Amygdala (tissue), 56 donors: ENCODE measurements at places on chromosomes 6 and 20.

- DNase-seq = no peak
Measured at GRCh38 chr6:153511896-153512496, 380.9 kb upstream of the RGS17 start.

- DNase-seq = no peak
Measured at GRCh38 chr6:69880601-69881000, 14.2 kb downstream of the COL19A1 start.

DNA sequence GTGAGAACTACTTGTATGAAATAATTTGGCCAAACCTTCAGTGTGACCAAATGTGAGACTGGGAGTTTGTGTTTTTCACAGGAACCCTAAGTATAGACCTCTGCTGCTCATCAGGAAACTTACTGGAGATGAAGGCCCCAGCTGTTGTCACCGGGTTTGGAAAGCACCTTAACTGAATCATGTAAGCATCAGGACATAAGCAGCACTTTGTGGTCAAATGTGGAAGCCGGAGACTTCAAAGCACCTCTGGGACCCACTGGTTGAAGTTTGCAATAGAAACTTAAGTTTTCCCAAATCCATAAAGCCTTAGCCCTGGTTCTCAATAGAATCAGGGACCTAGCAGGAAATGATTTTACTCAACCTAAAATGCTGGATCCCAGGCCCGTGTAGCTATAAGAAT, 14.3 kb downstream of the TTPAL start:
- DNase-seq = no peak

DNA sequence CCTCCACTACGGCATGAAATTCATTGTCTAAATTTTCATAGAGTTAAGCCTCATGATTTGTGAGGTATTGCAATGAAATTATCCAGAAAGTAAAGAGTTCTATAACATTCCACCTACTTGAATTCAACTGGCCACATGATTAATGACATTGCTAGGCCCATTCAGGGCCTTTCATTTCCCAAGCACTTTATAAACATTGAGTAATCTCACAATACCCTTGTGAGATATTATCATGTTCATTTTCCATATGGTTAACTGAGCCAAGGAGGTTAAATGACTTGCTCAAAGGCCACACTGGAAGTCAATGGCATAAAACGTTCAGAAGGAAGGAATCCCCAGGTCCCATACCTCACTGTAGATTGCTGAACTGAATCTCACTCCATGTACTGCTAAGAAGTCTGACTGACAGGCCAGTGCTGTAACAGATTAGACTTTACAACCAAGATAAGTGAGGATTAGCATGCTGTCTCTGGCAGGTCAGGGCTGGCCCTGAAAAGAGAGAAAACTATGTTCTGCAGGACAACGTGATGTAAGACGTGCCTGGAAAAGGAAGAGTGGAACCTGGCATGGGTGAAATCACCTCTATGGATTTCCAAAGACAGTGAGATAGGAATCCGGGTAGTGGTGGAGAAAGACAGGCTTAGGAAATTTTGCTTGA, 75.9 kb upstream of the SPACA1 start:
- no peak for DNase-seq

GRCh38 chr6:91482498-91482897, 895.6 kb upstream of the MAP3K7 start:
- DNase-seq = no peak

GRCh38 chr6:107083047-107083768, 32.1 kb downstream of the BEND3 start:
- DNase-seq = no peak

GRCh38 chr6:156779206-156780094, 2.3 kb downstream of the ARID1B start:
- DNase-seq = peak; percentile 38

DNA sequence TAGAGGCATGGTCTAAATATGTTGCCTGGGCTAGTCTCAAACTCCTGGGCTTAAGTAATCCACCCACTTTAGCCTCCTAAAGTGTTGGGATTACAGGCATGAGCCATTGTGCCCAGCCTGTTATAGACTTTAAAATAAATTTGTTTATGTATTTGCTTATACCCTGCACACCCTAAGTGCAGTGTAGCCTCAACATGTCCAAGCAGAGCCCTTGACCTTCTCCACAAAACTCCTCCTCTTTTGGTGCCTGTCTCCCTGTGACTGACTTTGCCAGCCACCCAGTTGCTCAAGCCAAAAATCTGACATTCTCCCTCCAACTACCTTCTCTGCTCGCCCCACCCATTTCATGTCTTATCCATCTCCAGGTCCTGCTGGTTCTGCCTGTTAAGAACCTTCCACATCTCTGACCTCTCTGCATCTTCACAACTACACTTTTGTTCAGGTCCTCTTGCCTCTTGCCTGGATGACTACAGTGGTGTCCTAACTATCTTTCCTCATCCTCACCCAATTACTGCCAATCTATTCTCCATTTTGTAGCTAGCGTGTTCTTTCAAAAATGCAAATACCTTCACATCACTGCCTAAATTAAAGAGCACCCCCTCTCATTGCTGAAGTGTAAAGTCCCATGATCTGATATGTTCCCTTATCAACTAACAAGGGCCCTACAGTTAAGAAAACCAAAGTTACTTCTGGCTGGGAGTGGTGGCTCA, 11.2 kb upstream of the KIFC1 start:
- DNase-seq = no peak

DNA sequence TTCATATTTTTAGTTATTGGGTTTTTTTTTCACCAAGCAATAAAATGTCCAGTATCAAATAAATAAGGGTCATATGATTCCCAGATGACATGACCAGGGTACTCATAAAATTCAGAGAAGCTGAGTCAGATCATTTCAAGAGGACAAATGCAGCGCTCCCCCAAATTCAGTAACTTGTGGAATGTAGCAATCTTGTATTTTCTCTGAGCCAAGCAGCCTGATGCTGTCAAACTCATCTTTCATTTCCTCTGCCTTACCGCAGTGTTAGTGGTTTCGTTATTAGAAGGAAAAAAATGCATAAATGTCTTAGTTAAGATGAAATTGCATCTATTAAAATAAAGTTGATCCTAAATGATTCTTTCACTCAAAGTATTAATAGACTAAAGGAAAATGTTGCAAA, 57.8 kb upstream of the EDN1 start:
- no peak for DNase-seq

DNA sequence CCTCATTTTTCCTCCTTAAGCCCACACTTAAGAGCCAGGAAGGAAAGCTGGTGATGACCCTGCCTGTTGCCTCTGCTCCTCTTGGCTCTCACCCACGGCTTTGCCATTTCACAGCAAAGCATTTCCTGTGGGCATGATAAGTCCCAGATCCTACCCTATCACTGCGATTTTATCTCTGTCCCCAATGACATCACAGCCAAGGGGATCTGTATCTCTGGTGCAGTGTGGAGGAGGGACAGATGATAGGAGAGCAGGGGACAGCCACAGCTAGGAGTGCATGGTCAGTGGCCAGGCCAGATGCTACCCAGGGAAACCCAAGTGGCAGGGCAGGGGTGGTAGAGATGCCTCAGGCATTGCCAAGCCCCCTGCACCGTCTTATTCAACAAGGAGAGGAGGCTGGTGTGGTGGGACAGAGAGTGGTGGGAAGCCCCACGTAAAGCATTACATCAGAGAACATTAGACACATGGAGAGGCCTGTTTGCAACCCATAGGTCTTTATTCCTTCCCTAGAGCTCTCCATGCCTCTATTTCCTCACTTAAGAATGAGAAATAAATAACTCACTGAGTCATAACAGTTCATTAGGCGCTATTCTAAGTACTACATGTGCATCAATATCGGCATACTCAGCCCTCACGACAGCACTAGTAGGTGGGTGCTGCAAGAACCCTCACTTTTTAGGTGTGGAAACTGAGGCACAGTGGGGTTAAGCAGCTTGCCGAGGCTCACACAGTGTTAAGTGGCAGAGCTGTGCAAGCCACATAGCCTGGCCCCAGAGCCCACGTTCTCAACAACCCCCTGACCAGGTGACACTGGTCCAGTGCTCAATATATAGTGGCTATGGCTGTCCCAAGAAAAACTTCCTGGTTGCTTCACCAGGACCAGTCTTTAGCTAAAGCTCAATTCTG, 4.6 kb downstream of the TFEB start:
- no peak for DNase-seq

- peak; percentile 30 for DNase-seq
Measured at GRCh38 chr6:27862396-27863066, 49.7 kb downstream of the OR2B2 start.

DNA sequence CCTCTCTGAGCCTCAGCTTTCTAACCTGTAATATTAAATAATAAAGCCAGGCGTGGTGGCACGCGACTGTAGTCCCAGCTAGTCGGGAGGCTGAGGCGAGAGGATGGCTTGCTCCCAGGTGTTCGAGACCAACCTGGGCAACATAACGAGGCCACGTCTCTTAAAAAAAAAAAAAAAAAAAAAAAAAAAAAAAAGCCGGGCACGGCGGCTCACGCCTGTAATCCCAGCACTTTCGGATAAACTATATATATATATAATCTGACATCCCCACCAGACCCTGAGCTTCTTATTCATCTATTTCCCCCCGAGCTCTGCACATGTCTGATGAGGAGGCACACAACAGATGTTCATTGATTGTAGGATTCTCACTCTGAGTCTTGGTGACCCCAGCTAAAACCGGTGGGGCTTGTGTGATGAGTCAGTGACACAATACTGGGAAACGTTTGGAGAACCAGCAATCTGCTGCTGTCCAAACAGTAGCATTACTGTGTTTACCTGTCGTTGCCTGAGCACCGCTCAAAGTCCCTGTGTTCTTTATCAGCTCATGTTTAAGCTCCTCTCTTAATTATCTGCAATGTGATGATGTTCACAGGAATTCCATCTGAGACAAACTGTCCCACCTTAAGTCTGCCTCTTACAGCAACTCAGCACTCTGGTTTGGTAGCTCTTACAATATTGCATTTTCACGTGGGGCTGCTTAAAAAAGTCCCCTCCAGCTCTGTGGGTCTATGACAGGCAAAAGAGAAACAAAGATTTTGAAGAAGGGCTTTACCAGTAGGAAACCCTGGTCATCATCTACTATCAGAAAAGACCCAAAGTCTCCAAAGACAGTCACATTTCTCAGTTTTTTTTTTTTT, 1.0 kb upstream of the SPATA2 start:
- DNase-seq = no peak
